Activated naive CD8-positive, alpha-beta T cell treated with anti-CD3 and anti-CD28 coated beads for 36 hours (primary cell): ENCODE measurements at places on chromosomes 12 and 14.

DNA sequence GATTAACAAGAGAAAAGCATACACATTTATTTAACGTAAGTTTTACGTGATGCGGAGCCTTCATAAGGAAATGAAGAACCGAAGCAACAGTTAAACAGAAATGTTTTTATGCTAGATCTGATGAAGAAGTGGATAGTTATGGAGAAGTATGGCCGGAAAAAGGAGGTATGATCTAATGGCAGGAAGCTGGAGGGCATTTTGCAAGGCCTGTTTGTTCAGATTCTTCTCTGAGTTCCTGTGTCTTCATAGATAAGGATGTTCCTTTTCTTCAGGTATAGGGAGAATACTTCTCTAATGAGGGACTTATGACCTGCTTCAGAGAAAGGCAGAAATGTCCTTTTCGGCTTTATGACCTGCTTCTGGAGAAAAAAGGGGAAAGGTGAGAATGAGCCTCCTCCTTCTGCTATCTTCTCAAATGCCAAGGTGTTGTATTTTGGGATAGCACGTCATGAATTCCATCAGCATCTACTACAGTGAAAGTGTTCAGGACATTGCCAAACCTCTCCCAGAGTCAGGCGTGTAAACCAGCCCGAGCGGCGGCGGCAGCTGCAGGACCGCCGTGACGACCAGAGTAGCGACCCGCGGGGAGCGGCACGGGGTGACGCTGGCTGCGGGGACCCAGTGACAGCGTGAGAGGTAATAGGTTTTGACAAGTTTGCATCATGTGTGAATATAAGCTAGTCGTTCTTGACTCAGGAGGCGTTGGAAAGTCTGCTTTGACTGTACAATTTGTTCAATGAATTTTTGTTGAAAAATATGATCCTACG lies 33.7 kb upstream of the SGPP1 start:
- DNase-seq, result no peak

GRCh38 chr14:69683971-69684370 lies 72.6 kb downstream of the SUSD6 start:
- no peak for DNase-seq

GRCh38 chr14:72965249-72965648 lies 39.0 kb downstream of the DCAF4 start:
- DNase-seq, result no peak

DNA sequence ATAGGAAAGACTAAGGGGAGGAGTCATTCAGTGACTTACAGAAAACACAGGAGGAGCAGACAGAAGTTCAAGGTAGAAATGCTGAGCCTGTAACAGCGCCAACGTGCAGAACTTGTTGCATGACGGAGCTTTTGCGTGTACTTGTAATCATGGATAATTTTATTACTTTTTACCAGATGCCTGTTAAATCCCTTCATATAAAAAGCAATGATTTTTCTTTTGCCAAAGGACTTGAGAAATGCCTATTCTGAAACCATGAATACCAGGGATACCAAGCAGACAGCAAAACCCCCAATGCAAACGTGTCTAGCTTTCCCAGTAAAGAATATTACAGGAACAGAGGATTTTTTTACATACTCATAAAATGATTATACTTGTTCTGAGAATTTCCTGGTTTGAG lies 163.6 kb upstream of the GSC start:
- no peak for DNase-seq
